ENCODE measurements at places on chromosomes 5 and 9.

DNA sequence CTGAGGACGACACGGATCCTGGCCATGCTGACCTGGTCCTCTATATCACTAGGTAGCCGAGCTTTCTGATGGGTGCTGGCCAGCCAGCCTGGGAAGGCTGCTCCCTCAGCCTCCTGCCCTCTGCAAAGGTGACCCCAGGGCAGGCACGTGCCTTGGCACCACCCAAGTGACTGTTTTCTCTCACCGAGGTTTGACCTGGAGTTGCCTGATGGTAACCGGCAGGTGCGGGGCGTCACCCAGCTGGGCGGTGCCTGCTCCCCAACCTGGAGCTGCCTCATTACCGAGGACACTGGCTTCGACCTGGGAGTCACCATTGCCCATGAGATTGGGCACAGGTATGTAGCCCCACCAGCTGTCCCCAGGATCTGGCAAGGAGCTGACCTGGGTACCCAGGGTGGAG is 3.8 kb downstream of the ADAMTS13 start:
- no peak for DNase-seq

DNA sequence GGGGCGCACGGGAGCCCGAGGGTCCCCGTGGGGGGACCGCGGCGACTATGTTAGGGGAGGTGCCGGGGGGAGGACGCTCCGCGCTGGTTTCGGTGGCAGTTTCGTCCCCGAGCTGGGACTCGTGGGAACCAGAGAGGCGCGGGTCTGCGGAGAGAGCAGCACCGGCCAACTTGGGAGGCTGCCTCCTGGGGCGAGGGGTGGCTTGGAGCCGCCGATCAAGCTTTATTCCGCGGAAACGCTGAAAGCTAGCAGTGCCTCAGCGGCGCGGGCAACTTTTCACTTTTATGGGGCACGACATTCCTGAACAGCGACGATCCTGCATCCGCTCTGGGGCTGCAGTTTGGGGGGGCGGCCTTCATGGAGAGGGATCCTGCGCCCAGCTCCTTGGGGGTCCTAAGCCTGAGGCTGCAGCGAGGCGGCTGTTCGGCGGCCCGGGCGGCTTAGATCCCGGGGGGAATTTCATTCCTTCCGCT is 369 bp downstream of the OCLN start:
- DNase-seq: peak; percentile 36

DNA sequence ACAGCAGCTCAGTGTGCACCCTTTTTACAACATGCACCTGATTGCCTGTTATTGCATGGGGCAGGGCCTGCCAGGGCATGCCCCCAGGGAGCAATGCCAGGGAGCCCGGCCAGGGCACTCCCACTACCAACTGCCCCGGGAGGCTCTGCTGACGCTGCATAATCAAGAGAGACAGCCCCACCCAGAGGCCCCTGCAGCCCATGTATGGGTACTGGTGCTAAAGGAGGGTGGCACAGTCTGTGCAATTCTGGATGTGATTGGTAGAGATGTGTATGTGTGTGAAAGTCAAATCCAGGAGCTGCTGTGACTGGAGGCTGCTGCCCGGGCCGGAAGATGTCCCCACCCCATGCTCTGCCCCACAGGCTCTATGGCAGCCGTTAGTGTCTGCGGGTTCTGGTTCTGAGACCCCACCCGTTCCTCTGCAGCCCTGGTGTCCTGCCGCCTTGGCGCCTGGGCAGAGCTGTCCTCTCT is 3.9 kb upstream of the NEURL1B start:
- no peak for DNase-seq

GRCh38 chr5:159917994-159918393 is 1.7 kb downstream of the ADRA1B start:
- DNase-seq: no peak

DNA sequence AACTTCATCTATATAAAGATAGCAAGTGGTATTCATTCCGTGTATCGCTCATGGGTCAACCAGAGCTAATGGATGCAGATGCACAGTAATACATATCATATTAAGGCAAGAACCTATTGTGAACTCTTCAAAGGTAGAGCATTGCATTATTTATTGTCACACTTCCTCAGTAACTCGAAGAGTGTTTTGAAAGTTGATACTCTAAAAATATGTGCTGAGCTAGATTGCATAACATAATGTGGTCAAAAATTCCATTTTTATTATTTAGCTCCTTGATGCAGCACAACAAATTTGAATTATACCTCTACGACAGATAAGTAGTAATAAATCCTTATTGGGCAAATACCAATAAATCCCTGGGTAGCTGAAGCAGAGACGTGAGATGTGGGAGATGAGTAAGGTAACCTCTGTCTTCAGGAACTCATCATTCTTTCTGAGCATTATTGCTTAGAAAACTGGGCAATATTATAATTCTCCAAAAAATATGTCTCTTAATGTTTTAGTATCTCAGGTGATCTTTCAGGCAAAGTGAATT is 70.3 kb downstream of the CDH18 start:
- DNase-seq: no peak

DNA sequence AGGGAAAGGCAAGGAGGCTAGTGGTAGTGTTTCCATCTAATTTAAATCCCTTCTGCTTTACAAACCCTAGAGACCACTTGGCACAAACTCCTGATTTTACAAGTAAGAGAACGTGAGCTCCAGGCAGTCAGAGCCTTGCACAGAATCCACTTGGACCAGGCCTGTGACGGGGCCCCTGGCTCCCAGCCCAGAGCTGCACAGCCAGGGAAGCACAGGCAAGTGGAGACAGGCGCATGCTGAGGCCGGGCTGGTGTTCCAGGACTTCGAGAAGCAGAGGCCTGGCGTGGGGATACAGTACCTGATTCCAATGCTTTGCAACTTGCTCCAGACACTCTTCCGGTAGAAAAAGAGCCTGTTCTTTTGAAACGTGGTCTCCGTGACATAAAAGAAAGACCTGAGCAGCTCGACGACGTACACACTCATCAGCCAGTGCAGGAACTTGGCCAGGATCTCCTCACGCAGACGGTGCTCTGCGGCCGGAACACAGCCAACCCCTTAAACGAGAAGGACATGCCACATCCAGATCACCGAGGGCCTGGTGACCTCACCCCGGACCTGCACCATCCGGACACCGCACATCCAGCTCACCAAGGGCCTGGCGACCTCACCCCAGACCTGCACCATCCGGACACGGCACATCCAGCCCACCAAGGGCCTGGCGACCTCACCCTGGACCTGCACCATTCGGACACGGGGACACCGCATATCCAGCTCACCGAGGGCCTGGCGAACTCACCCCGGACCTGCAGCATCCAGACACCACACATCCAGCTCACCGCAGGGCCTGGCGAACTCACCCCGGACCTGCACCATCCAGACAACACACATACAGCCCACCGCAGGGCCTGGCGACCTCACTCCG is 12.5 kb downstream of the TERT start:
- peak; percentile 66 for DNase-seq

GRCh38 chr9:3528451-3528850 is 2.6 kb upstream of the RFX3 start:
- no peak for DNase-seq

DNA sequence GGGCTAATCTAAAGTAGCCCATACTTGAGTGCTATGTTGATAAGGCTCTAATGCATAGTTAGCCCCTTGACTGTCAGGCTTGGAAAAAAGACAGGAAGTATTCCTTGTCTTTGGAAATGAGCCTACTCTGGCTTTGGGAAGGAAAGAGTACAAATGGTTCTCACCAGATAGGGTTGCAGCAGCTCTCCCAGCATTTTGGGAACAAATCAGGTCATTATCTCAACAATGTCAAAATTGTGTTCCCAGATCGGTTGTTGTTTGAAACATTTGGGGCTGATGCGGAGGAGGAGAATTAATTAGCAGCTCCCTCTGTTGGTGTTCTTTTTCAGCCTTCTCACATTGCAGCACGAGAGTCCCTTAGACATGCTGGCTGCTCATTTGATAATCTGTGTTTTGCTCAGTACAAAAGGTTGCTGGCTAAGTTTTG is 294.7 kb upstream of the DMRT1 start:
- DNase-seq: peak; percentile 6

- no peak for DNase-seq
Observed at GRCh38 chr5:164360589-164360988, 855.2 kb downstream of the MAT2B start.

GRCh38 chr9:128372188-128372641 is 1.0 kb downstream of the URM1 start:
- DNase-seq: peak; percentile 88

DNA sequence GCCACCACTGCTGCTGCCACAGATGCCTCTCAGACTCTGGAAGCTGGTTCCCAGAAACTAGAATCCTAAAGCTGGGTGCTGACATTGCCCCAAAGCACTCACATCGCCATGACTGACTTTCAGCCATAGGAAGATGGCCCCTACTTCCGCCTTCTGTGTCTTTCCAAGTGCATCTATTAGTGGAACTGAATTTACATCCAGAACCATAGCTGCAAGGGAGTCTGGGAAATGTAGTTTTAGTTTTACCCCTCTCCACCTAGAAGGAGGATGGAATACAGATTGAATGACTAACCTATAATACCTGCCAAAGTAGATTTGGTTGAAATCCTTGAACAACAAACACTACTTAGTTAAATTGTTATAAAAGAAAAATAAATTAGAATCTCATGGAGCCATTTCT is 118.8 kb downstream of the RASGRF2 start:
- DNase-seq: no peak

GRCh38 chr5:16544607-16545374 is 72.0 kb downstream of the RETREG1 start:
- DNase-seq: no peak

DNA sequence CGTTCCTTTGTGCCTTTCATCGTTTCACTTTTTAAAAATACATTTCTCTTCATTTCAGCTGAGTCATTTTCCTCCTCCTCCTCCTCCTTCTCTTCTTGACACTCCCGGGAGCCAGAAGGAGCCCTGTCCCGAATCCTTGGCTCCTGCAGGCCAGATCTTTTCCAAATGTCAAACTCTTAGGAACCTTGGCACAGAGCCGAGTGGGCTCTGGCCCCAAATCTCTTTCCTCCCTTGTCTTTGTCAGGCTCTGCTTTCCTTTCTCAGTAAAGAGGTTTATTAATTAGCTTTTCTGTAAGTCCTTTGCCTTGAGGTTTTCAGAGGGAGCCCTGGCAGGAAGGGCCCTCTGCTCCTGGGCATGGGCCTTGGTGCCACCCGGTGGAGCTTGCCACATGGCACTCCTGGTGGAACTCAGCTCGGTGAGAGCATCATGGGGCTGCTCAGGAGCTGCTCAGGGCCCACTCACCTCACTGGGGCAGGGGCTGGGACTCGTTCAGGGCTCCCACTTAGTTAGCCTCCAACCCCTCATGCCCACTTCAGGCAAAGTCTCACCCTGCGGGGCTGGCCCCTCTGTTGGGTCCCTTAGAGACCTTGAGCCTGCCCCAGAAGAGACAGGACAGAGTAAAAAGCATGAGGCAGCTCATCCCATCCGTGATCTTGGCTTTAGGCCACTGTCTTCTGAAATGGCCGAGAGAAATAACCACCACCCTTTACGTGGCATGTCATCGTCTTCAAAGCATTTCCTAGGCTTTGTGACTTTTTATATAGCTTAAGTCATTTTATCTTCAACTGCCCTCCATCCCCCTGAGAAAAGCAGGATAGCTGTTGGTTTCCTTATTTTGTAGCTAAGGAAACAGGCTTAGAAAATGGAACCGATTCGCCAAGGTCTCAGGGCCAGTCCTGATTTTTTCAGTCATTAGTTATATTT is 17.1 kb downstream of the STC2 start:
- DNase-seq: peak; percentile 59

DNA sequence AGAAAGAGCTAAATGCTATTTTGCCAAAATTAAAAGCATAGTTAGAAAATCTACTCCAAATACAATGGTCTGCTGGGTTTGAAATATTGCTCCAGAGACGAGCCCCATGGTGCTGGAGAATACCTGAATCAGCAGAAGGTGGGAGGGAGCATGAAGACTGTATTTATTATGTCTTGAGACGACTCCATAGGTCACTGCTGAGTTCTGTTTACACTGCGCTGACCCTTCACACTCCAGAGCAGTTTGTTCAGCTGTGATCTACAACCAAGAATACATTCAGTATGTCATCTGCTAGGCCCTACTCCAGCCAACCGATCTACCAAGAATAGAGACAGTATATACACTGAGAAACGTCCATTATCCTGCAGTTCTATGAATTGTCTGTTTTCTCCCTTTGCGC is 150.5 kb downstream of the TLE1 start:
- DNase-seq: no peak

GRCh38 chr5:168609806-168610482 is 30.8 kb upstream of the PANK3 start:
- no peak for DNase-seq

Measured in EH (cell line).